ENCODE measurements at places on chromosomes 1 and 21. TPM values are rescaled to one million over a fixed set of nuclear protein-coding genes. Genes with fewer than 3 reads are reported as not detected.

Gene FCRL1
- not detected for total RNA-seq

Gene CFHR1
- not detected for total RNA-seq

Gene AQP10
- total RNA-seq = not detected

Gene CLEC20A
- not detected for total RNA-seq

Gene SOD1
- 400 TPM for total RNA-seq

Gene SPRR5
- not detected for total RNA-seq

Gene EDARADD
- under 0.01 TPM for total RNA-seq

Gene TMEM82
- total RNA-seq = not detected

Gene TRABD2B
- total RNA-seq = not detected

Gene GSTM1
- total RNA-seq = 0.15 TPM
